ENCODE measurements at places on chromosomes 16 and 17. TPM values are rescaled to one million over a fixed set of nuclear protein-coding genes. Genes with fewer than 3 reads are reported as not detected.
A peak's percentile ranks its signal among the peaks of the same experiment; 100 is the strongest.

DNA sequence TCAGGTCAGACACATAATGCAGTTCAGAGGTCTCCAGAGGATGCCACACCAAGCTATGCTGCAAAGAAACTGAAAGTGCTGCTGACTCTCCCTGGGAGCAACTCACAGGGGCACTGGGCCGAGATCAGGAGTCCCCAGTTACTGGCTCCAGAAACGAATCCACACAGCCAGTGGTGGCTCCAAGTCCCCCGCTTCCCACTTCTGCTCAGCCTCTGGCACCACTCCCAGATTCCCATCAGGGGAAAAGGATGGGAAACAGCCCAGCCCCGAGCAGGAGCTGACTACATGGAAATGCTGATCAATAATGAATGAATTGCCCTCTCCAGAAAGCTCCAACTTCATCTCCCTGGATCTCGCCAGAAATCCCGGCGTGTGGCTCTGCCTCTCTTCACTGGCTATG is 62.3 kb upstream of the CDH5 start:
- no peaks in the 10 kb centered on the region for H3K36me3 ChIP-seq
- no peaks in the 10 kb centered on the region for H3K4me1 ChIP-seq
- DNase-seq: no peak
- no peak overlapping the region for H3K27ac ChIP-seq

DNA sequence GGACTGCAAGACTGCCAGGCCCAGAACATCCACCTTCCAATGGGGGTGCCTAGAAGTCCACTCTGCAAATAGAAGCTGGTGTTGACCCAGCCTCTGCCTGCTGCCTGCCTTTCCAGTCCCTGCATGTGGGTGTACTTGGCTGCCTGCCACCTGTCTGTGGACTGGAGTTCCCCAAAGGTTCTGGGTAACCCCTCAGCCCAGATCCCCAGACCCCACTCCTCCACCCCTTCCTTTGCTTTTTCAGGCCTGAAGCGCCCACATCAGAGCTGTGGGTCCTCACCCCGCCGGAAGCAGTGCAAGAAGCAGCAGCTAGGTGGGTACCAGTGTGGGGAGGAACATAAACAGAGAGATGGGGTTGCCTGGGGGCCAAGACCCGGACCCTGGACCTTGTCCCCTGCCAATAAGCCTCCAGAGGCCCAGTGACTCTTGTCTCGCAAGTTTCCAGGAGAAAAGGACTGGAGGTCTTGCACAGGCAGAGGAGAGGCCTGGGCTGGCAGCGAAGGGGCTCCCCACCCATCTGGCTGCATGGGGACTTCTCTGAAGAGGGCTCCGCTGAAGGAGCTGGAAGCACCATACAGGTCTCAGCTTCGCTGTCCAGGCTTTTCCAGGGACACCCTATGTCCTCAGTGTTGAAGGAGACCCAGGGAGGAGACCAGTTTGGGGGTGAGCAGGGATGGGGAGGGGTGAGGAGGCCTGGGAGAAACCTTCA is 34.3 kb downstream of the NLRC5 start:
- H3K27ac ChIP-seq: no peak overlapping the region
- DNase-seq: no peak
- no peaks in the 10 kb centered on the region for H3K36me3 ChIP-seq
- H3K4me1 ChIP-seq: no peaks in the 10 kb centered on the region
- no peaks in the 10 kb centered on the region for H3K27me3 ChIP-seq

DNA sequence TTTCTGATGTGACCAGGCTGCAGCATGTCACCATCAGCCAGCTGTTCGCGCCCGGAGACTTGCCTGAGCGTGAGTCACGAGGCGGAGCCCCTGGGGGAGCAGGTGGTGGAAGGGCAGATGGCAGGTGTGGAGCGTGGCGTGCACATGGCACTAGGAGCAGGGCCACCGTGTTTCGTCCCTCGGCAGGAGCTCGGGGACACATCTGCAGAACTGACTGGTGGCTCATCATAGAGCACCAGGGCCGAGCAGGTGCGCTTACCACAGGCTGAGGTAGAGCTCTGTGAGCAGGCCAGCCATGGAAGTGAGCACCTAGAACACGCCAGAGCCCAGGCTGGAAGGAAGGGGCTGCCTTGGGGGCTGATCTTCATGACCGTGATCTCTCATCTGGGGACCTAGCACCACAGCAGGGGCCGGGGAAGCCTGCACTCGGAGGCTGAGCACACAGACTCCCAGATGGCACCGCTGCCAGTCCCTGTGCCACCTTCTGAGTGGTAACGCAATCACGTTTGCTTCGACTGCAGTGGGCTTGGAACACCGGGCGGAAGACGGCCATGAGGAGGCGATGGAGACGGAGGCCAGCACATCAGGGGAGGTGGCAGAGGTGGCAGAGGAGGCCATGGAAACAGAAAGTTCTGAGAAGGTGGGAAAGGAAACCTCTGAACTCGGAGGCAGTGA is 61.8 kb upstream of the ENDOV start:
- DNase-seq: no peak
- no peak overlapping the region for H3K4me3 ChIP-seq
- H3K36me3 ChIP-seq: peaks cover 14% of the 10 kb centered on the region
- H3K27ac ChIP-seq: no peak overlapping the region
- H3K4me1 ChIP-seq: no peaks in the 10 kb centered on the region

DNA sequence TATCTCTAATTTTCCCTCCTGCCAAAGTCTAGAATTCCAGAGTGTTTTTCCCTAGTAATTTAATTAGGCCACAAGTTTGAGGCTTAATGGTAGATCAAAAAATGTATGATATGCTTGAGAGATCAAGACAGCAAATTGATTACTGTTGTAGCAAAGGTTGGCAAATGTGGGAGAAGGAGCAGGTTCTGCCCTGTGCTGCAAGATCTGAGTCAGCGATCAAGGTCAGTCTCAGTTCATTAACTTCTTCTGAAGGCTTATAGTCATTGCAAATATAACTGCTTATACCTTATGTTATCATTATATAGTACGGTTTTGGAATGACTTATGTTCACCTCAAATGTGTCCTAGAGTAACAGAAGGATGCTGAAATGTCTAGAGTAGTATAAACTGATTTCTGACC is 231.1 kb upstream of the TBX2 start:
- no peaks in the 10 kb centered on the region for H3K36me3 ChIP-seq
- no peak overlapping the region for H3K27ac ChIP-seq
- no peaks in the 10 kb centered on the region for H3K27me3 ChIP-seq
- H3K4me1 ChIP-seq: no peaks in the 10 kb centered on the region
- no peak for DNase-seq

DNA sequence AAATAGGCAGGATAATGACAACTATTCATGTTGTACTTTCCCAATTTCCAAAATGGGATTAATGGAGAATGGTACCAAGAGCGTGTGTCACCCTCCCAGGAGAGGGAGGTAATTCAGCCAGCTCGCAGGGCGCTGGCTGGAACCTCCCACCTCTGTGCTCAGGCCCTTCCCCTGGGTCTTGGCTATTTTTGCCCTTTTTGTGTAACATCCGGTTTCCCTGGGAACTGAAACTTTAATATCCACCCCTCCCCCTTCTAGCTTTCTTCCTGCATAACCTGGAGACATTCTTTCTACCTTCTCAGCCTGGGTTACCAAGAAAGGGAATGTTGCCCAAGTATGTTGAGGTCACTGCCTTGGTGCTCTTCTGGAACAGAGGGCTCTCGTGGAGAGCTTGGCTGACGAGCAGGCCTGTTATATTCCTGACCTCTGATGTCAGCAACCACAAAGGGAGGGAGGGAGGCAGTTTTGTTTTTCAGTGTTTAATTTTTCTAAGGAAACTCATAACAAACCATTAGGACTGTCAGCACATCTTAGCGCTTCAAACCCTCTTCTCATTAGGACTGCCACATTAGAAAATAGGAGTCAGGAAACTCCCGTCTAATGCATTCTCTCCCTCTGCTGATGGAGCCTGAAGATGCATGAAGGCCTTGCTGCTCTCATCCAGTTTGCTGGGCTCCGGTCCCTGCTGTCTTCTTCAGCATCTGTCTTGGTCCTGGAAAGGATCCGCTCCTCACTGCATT is 25.6 kb downstream of the ITGB3 start:
- peak; percentile 9 for DNase-seq
- peaks cover 30% of the 10 kb centered on the region for H3K4me1 ChIP-seq
- no peaks in the 10 kb centered on the region for H3K27me3 ChIP-seq
- peaks cover 3% of the 10 kb centered on the region for H3K36me3 ChIP-seq

DNA sequence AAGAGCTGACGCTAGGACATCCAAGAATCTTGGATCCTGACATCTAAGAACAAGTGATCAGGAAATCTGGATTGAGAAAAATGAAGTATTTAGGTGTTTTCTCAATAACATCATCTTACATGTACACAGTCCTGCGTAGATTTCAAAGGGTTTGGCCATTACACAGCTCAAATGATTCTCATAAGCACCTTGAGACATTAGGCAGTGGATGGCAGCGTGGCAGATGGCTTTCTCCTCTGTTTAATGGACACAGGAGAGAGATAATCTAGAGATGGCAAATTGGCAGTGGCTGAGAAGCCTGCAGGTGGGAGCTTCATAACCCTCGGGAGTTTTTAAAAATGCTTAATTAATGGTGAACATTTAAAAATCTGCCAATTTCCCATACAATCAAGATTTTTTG is 137.5 kb downstream of the ZFHX3 start:
- H3K27me3 ChIP-seq: no peaks in the 10 kb centered on the region
- H3K4me3 ChIP-seq: no peak overlapping the region
- no peak overlapping the region for H3K27ac ChIP-seq
- no peak for DNase-seq
- no peaks in the 10 kb centered on the region for H3K36me3 ChIP-seq

- H3K4me1 ChIP-seq: peaks cover 12% of the 10 kb centered on the region
- H3K27ac ChIP-seq: no peak overlapping the region
- H3K27me3 ChIP-seq: no peaks in the 10 kb centered on the region
These were observed 28.2 kb downstream of the HELZ start for GRCh38 chr17:67216578-67217320.

- peak within 1 kb of the TSS; percentile 100 for H3K4me3 ChIP-seq
- H3K4me1 ChIP-seq: peaks cover 4% of the 10 kb centered on the region
- H3K27ac ChIP-seq: no peak within 1 kb of the TSS
- peak; percentile 89 for DNase-seq
These were observed at the start of gene CHMP6 for GRCh38 chr17:80991645-80992076. TSS of gene CHMP6 (plus strand) at chr17:80991841. CDS start at chr17:80991919, 78 bp downstream.

DNA sequence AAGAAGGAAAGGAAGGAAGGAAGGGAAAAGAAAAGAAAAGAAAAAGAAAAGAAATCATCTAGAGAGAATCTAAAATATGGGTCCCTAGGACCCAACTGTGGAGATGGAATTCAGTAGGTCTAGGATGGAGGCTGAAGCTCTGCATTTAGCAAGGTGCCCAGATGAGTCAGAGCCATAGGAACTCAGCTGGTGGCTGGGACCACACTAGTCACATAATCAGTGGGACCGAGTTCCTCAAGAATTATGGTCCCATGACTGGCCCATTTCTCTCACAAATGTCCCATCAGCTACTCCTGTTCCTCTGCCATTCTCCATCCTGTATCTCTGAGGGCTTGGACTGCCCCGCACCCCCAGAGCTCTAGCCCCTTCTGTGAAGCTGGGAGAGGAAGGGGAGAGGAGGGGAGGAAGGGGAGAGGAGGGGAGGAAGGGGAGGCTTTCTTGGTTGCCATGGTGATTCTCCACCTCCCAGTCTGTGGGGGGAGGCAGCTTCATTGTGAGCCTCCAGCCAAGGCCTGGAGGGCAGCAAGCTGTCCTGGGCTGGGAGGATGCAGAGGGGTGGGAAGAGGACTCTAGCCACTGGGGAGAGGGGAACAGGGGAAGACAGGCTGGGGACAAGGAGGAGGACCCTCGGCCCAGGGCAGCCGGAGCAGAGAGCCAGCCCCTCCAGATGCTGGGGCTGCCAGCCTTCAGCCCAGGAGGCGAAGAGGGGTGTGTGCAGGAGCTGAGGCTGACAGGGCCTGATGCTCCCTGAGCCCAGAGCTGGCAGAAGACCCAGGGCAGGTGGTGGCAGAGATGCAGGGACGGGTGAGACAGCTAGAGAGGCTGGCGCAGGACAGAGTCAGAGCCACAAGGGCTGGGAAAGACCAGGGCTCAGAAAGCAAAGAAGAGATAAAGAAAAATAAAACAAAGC is 37.8 kb upstream of the LHX1 start:
- H3K4me1 ChIP-seq: no peaks in the 10 kb centered on the region
- no peaks in the 10 kb centered on the region for H3K36me3 ChIP-seq
- H3K27me3 ChIP-seq: peaks cover 5% of the 10 kb centered on the region
- no peak overlapping the region for H3K4me3 ChIP-seq
- no peak for DNase-seq
- H3K27ac ChIP-seq: no peak overlapping the region

DNA sequence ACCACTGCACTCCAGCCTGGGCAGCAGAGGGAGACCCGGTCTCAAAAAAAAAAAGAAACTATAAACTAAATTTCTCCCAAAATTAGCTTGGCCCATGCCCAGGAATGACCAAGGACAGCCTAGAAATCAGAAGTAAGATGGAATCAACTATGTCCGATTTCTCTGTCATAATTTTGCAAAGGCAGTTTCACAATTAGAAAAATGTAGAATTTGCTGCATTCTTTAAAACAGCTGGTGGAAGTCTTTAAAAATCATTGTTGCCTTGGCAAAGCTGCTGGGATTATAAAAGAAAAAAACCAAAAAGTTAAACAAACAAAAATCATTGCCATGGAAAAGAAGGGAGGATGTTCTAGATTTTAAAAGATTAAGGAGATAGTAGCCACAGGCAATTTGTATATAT is 32.4 kb downstream of the WWP2 start:
- no peak overlapping the region for H3K27ac ChIP-seq
- no peaks in the 10 kb centered on the region for H3K27me3 ChIP-seq
- peaks cover 7% of the 10 kb centered on the region for H3K4me1 ChIP-seq
- H3K4me3 ChIP-seq: no peak overlapping the region
- no peak for DNase-seq

- H3K27me3 ChIP-seq: no peaks in the 10 kb centered on the region
- H3K36me3 ChIP-seq: no peaks in the 10 kb centered on the region
- peaks cover 53% of the 10 kb centered on the region for H3K4me1 ChIP-seq
- H3K4me3 ChIP-seq: no peak overlapping the region
These were observed 77.5 kb downstream of the KANSL1 start for GRCh38 chr17:46115699-46116098.

GRCh38 chr17:15220785-15221184 is 44.3 kb downstream of the PMP22 start:
- H3K27me3 ChIP-seq: no peaks in the 10 kb centered on the region
- H3K27ac ChIP-seq: no peak overlapping the region
- no peaks in the 10 kb centered on the region for H3K4me1 ChIP-seq

DNA sequence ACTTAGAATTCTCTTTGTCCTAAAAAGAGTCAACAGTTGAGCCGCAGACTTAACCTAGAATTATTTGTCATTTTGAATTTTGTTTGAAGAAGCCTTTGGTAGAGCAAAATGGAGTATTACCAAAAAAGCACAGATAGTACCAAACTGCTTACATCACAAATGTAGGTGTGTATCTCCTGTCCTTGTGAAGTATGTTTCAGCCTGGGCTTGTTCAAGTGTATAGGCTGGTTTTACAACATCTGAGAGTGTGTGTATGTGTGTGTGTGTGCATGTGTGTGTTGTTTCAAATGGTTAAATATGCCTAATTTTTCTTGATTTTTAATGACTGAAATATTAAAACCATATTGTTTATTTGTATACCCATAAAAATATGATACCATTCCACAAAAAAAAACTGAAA is 188.7 kb upstream of the AXIN2 start:
- no peak overlapping the region for H3K4me3 ChIP-seq
- no peak for DNase-seq
- H3K36me3 ChIP-seq: no peaks in the 10 kb centered on the region
- H3K27me3 ChIP-seq: no peaks in the 10 kb centered on the region
- H3K27ac ChIP-seq: no peak overlapping the region
- H3K4me1 ChIP-seq: peaks cover 13% of the 10 kb centered on the region

- no peak overlapping the region for H3K4me3 ChIP-seq
- H3K4me1 ChIP-seq: no peaks in the 10 kb centered on the region
- H3K27me3 ChIP-seq: no peaks in the 10 kb centered on the region
- DNase-seq: no peak
These were observed 28.9 kb downstream of the SLC7A5 start for GRCh38 chr16:87840271-87840978.

Gene HOXB3
- polyA plus RNA-seq: 24.7 TPM

Gene CIBAR2
- polyA plus RNA-seq: not detected
